Vagina (tissue), 2 donors: ENCODE measurements at places on chromosomes 3 and 15. TPM values are rescaled to one million over a fixed set of nuclear protein-coding genes. Genes with fewer than 3 reads are reported as not detected.

The SKOR1 gene
- total RNA-seq: 0.25 TPM

The CLEC3B gene
- 41.7 TPM for total RNA-seq

GRCh38 chr3:55453886-55454496, 33.1 kb downstream of the WNT5A start:
- H3K4me1 ChIP-seq: no peaks in the 10 kb centered on the region
- no peaks in the 10 kb centered on the region for H3K36me3 ChIP-seq
- no peaks in the 10 kb centered on the region for H3K27me3 ChIP-seq
- H3K4me3 ChIP-seq: no peak overlapping the region
- H3K27ac ChIP-seq: no peak overlapping the region

The ATR gene
- 22.6 TPM for total RNA-seq

GRCh38 chr3:176950743-176951142, 246.5 kb downstream of the TBL1XR1 start:
- no peak overlapping the region for H3K4me3 ChIP-seq
- DNase-seq: no peak
- H3K4me1 ChIP-seq: peaks cover 27% of the 10 kb centered on the region
- no peaks in the 10 kb centered on the region for H3K27me3 ChIP-seq
- no peak overlapping the region for H3K27ac ChIP-seq

DNA sequence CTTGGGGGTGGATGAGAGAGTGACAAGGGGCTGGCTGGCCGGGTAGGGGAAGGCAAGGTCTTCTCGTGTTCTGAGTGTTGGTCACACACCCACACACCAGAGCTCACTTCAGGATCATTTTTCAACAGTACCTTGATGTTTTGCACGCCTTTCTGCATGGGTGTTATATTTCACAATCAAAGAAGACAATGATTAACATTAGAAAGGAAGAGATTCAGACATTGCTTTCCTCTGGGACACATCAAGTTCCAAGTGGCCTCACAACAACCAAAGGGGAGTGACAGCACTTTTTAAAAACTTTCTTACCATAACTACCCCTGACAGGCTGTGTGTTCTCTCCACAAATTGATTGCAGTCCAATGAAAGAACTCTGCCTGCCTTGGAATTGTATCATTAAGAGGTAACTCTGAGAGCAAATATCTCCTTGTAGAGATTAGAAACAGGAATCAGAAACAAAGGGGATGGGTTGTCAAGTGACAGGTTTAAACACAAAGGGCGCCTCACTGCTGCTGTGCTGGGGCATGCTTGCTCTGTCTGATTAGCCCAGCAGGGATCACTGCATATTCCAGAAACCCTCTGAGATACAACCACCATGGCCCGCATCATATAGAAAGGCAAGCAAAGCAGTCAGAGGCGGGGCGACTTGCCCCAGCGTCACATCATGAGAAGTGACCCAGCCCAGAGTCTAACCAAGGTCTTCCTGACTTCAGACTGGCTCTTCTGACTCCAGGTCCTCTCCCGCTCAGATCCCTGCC, 230.8 kb downstream of the FEZF2 start:
- H3K4me3 ChIP-seq: no peak overlapping the region
- no peak for DNase-seq

DNA sequence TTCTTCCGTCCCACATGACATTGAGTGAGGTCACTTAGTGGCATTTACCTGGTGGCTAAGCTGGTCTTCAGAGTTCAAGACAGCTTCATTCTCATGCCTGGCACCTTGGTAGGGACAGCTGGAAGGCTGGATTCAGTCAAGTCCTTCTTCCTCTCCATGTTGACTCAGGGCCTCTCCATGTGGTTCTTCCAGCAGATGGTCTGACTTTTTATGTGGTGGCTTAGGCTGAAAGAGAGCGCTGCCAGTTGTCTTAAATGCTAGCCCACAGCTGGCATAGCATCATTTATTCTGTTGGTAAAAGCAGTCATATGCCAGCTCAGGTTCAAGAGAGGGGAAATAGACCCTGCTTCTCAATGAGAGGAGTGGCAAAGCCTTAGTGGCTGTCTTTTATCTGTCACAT, 53.0 kb upstream of the CTDSPL start:
- no peaks in the 10 kb centered on the region for H3K27me3 ChIP-seq
- H3K4me1 ChIP-seq: peaks cover 19% of the 10 kb centered on the region
- no peak overlapping the region for H3K27ac ChIP-seq
- no peaks in the 10 kb centered on the region for H3K36me3 ChIP-seq

DNA sequence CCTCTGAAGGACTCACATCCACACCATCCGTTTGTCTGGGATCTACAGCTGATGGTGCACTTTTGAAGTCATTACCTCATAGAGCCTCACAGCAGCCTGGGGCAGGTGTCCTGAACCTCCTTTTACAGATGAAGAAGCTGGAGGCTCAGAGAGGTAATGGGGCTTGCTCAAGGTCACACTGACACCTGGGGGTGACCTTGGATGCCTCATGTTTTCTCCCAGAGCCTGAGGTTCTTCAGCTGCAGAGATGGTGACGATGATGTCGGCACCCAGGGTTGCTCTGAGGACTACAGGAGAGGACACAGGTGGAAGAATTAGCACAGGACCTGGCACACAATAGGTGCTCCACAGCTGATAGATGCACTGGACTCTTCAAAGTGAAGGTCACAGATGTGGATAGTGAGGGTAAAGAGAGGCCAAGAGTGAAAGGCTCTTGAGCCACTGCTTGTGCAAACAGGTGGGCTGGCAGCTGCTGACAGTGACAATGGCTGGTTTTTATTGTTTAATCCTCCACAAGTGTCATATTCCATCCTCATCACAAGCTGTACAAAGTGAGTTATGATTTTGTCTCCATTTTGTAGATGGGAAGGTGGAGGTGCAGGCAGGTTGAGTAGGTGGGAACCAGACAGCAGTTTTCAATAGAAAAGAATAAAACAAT, 17.4 kb upstream of the ATP2B2 start:
- H3K27ac ChIP-seq: no peak overlapping the region
- no peaks in the 10 kb centered on the region for H3K36me3 ChIP-seq
- H3K4me3 ChIP-seq: no peak overlapping the region
- H3K27me3 ChIP-seq: no peaks in the 10 kb centered on the region
- no peaks in the 10 kb centered on the region for H3K4me1 ChIP-seq

GRCh38 chr15:43516801-43517353, 531 bp upstream of the MAP1A start:
- H3K36me3 ChIP-seq: no peaks in the 10 kb centered on the region
- H3K27ac ChIP-seq: peak overlapping the region; percentile 85
- H3K4me1 ChIP-seq: peaks cover 27% of the 10 kb centered on the region
- H3K27me3 ChIP-seq: no peaks in the 10 kb centered on the region
- no peak for DNase-seq
- H3K4me3 ChIP-seq: peak overlapping the region; percentile 51

GRCh38 chr3:65758876-65759598, 279.7 kb downstream of the MAGI1 start:
- H3K27ac ChIP-seq: no peak overlapping the region
- no peaks in the 10 kb centered on the region for H3K36me3 ChIP-seq
- no peaks in the 10 kb centered on the region for H3K27me3 ChIP-seq
- DNase-seq: no peak
- no peaks in the 10 kb centered on the region for H3K4me1 ChIP-seq

DNA sequence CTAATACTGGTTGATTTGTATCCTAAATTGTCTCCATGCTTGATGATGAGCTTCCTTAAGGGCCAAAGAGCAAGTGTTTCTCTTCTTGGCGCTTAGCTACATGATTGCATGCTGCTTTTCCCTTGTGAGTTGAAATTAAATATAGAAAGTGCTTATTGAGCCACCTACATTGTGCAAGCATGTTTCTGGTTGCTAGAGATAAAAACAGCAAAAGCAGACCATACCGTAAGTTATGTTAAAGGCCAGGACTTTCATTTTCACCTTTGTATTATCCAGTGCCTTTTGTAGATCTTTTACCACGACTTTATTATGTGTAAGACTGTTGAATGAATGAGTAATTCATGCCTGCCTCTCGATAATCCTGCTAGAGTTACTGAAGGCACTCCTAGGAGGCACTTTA, 41.9 kb upstream of the CCNB2 start:
- no peak for DNase-seq
- H3K4me1 ChIP-seq: no peaks in the 10 kb centered on the region
- no peaks in the 10 kb centered on the region for H3K27me3 ChIP-seq
- H3K4me3 ChIP-seq: no peak overlapping the region
- no peak overlapping the region for H3K27ac ChIP-seq

DNA sequence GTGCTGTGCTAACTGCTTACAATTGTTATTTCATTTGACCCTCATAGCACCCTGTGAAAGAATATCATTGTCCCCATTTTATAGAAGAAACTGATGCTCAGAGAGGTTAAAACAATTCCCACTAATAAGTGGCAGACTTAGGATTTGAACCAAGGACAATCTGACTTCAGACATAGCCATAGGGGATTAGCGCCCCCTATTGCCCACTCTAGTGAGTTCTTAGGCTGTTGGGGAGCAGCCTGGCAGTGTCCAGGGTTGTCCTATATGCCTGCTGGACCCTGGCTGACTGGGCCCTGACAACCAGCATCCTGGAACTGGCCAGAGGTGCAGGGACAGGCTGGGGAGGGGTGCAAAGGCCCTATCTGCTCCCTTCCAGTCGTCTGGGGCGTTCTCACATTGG, 15.4 kb downstream of the DPH3 start:
- no peak overlapping the region for H3K27ac ChIP-seq
- no peak overlapping the region for H3K4me3 ChIP-seq
- H3K4me1 ChIP-seq: peaks cover 7% of the 10 kb centered on the region
- H3K36me3 ChIP-seq: no peaks in the 10 kb centered on the region
- no peak for DNase-seq

DNA sequence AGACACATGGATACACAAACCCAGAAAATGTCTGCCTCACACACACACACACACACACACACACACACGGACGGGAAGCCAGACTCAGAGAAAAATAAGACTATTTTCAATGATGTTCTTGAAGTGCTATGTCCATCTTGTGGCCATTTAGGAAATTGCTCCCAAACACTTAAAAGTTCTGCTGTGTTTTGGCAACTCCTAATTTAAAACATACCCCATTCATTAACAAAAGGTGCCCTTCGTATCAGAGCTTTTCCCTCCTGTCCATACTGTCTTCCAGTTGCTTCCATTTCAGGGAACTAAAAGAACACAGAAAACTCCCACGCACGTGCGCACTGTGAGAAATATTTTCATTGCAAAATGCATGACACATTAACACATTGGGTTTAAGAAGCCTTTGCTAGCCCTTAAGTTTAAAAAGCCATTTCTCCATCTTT, 44.6 kb downstream of the SLC12A1 start:
- H3K27me3 ChIP-seq: no peaks in the 10 kb centered on the region
- no peak for DNase-seq
- H3K4me3 ChIP-seq: no peak overlapping the region
- no peak overlapping the region for H3K27ac ChIP-seq
- no peaks in the 10 kb centered on the region for H3K36me3 ChIP-seq

DNA sequence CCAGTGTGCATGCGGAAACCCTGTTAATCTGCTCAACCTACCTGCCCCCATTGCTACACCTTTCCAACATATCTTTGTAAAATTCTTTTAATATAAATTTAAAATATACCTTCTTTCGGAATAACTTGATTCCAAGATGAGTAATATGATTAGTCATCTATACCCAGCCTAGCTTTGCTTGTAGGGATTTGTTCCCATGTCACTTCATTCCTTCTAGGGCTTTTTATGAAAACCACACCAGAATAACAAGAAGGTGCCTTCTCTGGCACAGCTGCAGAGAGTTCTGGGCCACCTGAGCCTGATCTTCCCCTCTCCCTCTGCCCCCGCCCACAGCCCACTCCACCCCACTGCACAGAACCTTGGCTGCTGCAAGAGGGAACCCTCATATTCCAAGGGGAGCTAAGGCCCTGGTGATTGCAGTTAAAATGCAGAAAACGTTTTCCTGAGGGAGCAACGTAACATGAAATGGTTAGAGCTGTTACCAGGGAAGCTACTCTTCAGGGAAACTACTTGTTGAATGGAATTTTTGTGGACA, 38.6 kb upstream of the HACD2 start:
- H3K36me3 ChIP-seq: no peaks in the 10 kb centered on the region
- peaks cover 42% of the 10 kb centered on the region for H3K4me1 ChIP-seq
- H3K27me3 ChIP-seq: no peaks in the 10 kb centered on the region
- no peak overlapping the region for H3K27ac ChIP-seq

DNA sequence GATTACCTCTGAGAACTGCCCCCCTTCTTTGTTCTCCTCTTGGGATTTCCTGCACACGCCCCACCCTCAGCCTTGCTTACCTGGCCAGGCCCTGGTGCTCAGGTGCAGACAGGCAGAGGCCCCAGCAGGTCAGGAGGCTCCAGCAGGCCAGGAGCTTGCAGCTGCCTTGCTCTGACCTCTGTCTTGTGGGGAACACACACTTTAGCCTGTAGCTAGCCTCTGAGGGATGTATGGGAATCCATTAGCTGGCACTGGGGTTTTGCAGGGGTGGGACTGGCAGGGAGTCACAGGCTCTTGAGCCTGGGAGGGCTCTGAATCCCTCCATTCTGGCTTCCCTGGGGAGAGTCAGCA, 2.7 kb downstream of the SMAD6 start:
- DNase-seq: no peak
- peaks cover 50% of the 10 kb centered on the region for H3K4me1 ChIP-seq
- H3K27me3 ChIP-seq: no peaks in the 10 kb centered on the region
- peak overlapping the region; percentile 84 for H3K4me3 ChIP-seq
